ENCODE measurements at places on chromosomes 16 and 17.

- DNase-seq, result no peak
Observed at GRCh38 chr17:44972953-44973352, 4.8 kb upstream of the C1QL1 start.

DNA sequence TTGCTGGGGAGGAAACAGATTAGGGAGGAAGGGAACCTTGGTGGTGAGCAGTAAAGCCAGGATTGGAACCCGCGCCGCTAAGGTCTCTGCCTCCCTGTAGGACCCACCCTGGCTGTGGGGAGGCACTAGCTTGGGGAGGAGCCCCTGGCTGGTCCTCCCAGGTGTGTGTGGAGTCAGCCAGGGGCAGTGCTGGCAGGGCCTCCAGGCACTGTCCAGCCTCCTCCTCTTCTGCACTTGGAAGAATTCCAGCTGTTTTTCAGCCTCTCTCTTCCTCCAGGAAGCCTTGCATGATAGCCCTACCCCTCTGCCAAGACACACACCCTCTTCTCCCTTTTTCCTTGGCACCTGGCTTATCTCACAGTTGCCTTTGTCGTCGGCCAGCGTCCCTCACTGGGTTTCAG is 34.8 kb downstream of the TMEM235 start:
- no peak for DNase-seq

GRCh38 chr16:85563515-85564276 is 49.4 kb upstream of the GSE1 start:
- no peak for DNase-seq

DNA sequence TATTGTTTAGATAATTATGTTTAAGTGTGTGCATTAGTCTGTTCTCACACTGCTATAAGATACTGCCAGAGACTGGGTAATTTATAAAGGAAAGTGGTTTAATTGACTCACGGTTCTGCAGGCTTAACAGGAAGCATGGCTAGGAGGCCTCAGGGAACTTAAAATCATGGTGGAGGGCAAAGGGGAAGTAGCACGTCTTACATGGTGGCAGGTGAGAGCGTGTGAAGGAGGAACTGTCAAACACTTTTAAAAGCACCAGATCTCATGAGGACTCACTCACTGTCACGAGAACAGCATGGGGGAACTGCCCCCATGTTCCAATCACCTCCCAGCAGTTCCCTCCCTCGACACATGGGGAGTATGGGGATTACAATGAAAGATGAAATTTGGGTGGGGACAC is 203.5 kb upstream of the GOT2 start:
- no peak for DNase-seq

- DNase-seq, result no peak
Observed at GRCh38 chr16:57730771-57731730, 4.5 kb upstream of the KATNB1 start.

GRCh38 chr16:56298116-56298515 is 106.8 kb downstream of the GNAO1 start:
- no peak for DNase-seq

- DNase-seq, result no peak
Observed at GRCh38 chr16:5382484-5382883, 284.9 kb upstream of the EEF2KMT start.

DNA sequence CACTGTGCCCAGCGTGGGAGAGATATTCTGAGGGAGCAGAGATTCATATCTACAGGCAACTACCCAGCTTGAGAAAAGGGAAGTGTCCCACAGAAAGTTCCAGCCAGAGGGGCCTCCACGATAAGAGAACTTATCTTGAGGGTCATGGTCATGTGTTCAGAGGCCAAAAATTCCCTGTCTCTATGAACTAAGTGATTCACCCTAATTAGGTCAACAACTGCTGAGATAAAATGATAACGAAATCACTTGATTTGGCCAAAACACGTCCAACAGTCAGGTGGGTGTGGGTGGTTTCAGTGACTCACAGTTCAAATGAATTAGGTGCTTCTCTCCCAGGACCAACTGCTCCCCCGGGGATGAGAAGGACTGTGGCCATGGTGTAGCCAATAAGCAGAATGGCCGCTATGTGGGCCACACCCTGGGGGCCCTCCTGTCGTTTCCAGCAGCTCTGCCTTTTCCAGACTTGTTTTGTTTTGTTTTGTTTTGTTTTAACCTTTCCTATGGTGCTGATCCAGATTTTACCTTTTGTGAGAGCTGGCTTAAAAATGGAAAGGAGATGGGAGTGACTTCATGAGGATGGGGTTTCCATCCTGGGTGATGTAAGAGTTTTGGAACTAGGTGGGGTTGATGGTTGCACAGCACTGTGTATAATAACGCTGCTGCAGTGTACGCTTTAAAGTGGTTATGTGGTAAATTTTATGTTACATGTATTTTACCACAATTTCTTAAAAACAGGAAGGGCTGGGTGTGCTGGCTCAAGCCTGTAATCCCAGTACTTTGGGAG is 8.7 kb downstream of the DNAI2 start:
- peak; percentile 80 for DNase-seq

- DNase-seq, result no peak
Observed at GRCh38 chr17:34369571-34369970, 6.5 kb upstream of the CCL1 start.

DNA sequence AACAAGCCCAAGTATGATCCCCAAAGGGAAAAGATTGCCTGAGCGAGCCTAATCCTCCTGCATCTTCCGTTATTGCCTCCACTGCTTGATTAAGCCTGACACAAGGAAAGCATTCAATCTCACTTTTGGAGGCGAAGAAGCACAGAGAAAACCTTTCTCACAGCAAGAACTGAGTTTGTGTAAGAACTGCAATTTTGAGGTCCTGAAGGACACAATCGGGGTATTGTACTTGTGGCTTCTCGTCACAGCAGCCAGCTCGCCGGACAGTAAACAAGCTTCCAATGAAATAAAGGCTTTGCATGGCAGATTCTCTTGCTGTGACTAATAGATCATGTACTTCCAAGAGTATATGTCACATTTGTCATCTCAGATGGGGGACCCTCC is 18.7 kb upstream of the FOXF1 start:
- no peak for DNase-seq

DNA sequence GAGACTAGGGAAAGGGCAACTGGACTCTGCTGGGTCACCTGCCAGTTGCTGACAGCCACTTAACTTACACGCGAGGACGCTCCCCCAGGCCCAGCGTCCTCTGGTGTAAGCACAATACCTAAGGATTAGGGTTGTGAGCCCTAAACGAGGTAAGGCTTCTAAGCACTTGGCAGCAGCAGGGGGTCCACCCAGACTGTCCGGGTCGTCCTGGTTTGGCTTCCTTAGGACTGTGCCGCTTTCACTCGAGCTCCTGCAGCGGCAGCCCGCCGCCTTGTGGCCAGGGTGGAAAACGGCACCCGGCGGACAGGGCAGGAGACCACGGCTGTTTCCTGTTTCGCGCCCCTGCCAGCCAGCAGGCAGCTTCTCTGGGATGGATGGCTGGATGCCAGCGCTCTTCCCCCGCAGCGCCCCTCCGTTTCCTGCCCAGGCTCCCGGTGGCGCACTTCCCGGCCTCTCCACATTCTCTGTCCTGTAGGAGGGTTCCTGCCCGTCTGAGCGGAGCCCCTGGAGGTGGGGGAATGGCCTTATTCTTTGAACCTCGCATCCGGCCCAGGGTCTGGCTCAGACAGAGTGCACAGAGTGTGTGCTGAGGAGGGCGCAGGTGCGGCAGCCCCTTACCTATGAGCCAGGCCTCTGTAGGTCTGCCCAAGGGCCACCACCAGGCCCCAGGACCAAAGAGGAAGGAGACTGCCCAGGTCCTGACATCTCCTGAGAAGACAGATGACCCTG is 47.0 kb upstream of the AMZ2 start:
- DNase-seq, result peak; percentile 85

GRCh38 chr16:67649494-67649931 is 4.6 kb downstream of the CARMIL2 start:
- no peak for DNase-seq

GRCh38 chr16:74485916-74486315 is 64.6 kb upstream of the CLEC18B start:
- DNase-seq, result no peak

DNA sequence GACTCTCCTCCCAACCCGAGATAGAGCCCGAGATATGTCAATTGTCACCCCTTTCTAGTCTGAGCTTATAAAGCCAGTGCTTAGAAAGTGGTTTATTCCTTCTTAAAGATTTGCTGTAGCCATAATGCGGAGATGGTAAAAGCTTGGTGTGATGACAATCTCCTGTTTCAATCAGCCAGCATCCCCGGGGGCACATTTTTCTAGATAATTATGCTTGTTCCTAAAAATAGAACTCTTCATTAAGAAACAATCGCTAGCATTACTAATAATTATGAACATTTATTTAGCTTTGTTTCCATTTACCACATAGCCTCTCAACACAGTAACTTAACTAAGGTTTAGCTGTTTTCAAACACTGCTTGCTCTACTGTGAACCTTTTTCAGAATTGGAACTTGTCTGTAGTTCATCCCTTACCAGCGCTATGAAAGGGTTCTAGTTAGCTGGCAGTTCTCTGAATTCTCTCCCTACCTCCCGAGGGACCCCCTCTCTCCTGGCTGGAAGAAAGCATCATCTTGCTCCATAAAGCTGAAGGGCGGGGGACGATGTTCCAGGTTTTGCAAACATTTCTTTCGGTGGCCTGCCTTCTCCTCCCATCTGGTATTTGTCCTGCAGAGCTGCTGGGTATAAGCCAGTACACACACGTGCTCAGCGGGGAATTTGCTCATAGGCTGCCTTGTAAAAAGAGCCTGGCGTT is 922 bp upstream of the MRPL58 start:
- DNase-seq, result no peak

- DNase-seq, result peak; percentile 7
Observed at GRCh38 chr16:46743232-46743719, 4.9 kb downstream of the MYLK3 start.

- no peak for DNase-seq
Observed at GRCh38 chr16:30996324-30996984, 11.4 kb downstream of the HSD3B7 start.

DNA sequence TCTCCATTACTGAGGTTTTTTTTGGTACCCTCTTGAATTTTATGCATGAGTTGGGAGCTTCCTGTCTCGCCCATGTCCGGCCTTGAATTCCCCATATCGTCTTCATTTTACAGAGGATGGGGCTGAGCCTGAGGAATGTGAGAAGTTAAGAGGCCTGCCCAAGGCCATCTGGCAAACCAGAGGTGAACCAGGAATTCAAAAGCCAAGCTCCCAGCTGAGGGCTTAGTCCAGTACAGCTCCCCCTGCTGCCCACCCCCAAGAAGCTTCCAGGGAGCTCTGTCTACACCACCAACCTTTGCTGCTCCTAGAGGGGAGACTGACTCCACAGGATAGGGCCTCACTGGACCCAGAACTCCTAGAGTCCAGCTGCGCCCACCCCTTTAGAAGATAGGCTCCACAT is 20.7 kb upstream of the C16orf78 start:
- peak; percentile 5 for DNase-seq

- DNase-seq, result no peak
Observed at GRCh38 chr16:80954985-80955384, 51.7 kb downstream of the CMC2 start.

DNA sequence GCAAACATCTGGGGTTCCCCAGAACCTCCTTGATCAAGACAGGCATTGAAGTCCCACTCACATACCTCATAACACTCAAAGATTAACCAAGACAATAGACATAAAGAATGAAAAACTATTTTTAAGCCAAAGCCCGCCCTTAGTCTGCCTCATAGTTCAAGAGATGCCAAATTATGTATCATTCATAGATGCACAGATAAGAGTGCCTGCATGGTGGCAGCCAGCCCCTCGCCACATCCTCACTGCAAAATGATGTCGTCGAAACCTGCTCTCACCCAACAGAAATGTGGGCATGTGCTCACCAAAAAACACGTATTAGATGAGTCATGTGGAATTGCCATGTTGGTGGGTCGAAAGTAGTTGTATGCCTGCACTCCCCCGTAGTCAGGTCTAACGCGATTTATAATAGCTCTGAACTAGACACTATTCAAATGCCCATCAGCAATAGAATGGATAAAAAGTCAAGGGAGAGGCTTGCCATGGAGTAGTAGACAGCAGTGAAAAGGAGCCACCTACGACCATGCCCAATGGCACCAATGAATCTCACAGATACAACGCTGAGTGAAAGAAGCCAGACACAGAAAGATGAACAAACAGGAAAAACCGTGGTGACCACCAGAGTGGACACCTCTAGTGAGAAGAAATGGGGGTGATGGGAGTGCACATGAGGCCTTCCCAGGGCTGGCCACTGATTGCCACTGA is 64.8 kb downstream of the C16orf95 start:
- DNase-seq, result no peak

DNA sequence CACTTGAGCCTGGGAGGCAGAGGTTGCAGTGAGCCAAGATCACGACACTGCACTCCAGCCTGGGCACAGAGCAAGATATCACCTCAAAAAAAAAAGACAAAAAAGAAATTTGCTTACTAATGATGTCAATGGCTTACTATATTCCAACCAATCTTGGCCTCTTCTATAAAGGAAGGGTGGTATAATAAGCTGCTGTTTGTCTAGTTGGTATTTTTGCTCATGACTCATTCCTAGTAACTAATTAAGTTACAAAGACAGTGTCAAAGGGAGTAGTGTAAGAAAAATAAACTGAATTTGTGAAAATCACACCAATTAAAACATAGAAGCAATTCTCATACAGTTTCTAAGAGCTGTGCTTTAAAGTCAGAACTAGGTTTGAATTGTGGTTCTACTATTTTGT is 82.5 kb downstream of the NLK start:
- no peak for DNase-seq

DNA sequence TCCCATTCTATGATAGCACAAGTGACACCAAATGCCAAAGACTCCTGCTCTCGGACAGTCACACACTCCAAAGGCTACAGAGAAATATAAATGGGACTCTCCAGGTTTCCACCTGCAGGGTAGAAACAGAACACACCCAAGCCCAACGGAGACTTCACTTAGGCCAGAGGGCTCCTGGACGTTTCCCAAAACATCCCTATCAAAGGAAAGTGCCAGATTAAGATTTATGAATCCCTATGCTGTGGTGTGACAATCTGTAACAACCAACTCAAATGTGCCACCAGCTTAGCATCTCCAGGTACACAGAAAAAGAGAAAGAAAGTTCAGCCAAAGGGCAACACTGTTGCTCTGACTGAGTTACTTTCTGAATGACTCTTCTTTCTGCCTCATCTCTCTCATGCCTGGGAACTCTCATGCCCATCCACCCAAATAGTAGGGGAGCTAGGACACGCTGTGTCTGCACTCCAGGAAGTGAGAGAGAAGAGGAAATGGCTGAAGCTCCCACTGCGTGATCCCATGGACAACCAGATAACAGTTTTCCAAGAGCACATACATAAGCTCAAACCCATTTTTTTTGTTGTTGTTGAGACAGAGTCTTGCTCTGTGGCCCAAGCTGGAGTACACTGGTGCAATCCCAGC is 49.7 kb downstream of the SMG6 start:
- DNase-seq, result peak; percentile 58

GRCh38 chr17:72903522-72903921 is 189.0 kb downstream of the SLC39A11 start:
- no peak for DNase-seq

GRCh38 chr16:73041676-73042075 is 6.3 kb downstream of the ZFHX3 start:
- DNase-seq, result no peak

All from stimulated activated CD4-positive, alpha-beta T cell treated with anti-CD3 and anti-CD28 coated beads, Interleukin-15, amount 100 ng/mL, for 24 hours (primary cell).